ENCODE measurements at places on chromosomes 7 and 10.

DNA sequence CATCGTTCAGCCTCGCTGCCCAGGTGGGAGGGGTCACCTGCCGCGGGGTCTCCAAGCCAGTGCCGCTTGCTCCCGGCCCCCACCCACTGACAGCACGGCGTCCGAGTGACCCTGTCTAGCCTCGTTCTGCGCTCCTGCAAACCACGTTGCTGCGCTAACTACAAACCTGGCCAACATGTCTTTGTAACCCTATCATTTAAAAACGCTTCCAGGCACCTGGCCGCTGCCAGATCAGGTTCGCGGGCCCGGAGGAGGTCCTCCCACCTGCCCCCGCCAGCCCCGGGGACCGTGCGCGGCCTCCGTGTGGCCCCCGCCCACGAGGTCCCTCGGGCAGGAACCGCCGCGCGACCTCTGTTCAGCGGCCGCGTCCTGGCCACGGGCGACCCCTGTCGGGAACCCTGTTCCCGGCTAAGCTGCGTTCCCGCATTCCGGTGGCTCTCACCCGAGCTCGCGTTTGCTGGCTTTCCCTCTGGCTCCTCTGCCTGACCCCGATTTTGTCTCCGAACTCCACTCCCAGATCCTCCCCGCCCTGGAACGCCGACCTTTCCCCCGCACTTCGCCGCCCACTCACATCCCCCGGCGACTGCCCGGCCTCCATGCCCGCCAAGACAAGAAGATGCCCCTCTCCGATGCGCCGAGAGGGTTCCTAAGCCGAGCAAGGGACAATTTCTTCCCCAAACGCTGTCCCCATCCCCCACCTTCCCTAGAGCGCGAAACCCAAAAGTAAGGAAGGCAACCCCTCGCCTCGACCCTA lies 2.4 kb downstream of the SFMBT2 start:
- DNase-seq, result no peak

GRCh38 chr7:45937301-45937700 lies 16.2 kb upstream of the IGFBP3 start:
- DNase-seq, result no peak

DNA sequence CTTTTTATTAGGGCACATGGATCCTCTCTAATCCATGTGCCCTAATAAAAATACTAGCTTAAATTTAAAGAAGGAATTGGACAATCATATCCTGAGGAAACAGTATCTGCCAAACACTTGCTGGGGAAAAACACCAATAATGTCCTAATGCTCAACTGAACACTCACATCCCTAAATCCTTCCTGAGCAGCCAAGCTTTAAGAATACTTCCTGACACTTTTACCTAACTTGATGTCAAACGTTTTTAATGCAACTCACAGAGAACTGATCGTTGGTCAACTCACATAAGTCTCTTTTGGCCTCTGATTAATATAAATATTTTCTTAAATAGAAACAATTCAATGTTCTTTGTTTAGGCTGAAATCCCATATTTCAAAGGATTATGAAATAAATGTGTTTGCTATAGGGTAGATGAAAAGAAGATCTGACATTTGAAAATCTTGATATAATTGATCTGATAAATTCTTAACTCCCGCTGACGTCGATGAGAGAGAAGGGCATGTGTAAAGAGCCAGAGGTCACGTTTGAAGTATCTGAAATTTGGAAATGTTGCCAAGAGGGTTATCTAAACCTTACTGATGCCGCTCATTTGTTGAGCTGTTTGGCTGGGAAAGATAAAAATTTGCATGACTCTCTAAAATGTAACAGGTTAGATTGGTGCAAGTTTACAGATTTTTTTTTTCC lies 122.8 kb upstream of the RHOBTB1 start:
- no peak for DNase-seq

DNA sequence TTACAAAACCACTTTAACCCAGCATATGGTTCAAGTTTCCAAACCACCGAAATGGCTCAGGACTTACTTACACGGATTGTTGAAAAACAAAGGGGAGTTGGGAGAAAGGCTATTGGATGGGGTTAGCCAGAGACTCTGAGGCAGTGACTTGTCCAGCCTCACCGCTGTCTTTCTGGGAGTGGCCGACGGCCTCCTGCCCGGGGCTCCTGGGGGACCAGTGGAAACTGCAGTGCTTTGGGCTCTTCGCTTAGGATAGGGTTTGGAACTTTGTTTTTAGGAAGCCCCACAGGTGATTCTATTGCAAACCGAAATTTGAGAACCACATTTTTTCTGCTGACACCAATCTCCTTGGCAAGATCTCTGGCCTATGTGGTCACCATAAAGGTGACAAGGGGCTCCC lies 38.1 kb upstream of the R3HCC1L start:
- no peak for DNase-seq

DNA sequence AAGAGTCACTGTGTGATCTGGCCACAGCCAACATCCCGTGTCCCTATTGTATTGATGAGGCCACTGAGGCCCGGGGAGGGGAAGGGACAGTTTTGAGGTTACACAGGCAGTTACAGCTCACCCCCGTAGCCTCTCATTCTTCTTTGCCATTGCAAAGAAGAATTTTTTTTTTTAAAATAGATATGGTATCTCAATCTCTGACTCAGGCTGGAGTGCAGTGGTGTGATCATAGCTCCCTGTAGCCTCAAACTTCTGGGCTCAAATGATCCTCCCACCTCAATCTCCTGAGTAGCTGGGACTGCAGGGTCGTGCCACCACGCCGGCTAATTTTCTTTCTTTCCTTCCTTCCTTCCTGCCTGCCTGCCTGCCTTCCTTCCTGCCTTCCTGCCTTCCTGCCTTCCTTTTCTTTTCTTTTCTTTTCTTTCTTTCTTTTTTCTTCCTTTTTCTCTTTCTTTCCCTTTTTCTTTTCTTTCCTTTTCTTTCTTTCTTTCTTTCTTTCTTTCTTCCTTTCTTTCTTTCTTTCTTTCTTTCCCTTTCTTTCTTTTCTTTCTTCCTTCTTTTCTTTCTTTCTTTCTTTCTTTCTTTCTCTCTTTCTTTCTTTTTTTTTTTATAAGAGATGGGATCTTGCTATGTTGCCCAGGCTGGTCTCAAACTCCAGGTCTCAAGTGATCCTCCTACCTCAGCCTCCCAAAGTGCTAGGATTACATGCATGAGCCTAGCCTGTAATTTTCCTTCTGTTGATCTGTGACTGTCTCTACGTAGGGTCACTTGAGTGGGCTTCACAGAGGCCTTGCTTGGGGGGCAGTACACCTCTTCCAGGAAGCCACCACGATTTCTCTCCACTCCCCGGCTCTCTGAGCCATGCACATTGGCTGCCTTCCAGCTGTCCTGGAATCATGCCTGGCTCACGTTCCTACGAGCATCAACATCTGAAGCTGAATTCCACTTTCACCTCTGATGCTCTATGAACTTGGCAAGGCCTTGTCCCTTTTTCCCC lies 31.3 kb downstream of the TMEM270 start:
- DNase-seq, result no peak

GRCh38 chr10:90675621-90676020 lies 182.2 kb downstream of the HTR7 start:
- no peak for DNase-seq

DNA sequence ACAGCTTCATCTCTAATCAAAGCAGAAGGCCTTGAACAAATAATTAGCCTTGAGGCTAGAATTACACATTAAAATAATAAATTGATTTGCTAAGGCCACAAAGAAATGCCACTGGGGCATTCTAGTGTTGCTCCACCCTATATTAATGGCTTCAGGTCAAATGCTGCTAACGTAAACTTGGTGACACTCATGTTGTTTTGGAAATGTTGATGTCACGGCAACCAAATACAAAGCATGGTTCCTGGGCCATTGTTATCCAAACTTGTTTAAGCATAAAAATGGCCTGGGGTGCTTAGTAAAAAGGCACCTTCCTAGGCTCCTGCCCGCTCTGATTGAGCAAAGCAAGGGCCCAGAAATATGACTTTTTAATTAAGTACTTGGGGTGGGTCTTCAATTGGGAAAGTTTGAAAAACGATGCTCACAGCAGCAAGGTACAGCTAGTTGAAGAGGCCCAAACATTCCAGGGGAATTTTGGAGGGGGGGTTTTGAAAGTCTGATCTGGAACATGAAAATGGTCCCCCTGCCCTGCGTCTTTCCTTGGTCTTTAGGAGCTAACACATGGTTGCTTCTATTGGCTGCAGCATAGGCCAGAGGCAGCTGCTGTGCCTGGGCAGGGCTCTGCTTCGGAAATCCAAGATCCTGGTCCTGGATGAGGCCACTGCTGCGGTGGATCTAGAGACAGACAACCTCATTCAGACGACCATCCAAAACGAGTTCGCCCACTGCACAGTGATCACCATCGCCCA lies 67.8 kb downstream of the ABCC2 start:
- no peak for DNase-seq

DNA sequence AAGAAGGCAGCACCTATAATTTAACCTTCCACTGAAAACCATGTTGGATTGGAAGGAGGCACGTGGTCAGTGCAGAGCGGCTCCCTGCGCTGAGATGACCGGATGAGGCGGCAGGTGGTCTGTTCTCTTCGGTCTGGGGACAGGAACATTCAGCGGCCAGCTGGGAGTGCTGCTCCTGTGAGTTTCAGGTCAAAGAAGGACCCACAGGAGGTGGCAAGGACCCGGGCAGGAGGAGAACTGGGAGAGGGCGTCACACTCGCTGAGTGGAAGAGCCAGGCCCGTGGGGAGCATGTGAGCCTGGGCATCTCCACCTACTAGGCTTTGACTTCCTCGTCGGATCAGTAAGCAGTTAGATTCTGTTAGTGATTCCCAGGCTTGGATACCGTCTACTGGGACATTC lies 113.4 kb upstream of the SHH start:
- DNase-seq, result no peak

DNA sequence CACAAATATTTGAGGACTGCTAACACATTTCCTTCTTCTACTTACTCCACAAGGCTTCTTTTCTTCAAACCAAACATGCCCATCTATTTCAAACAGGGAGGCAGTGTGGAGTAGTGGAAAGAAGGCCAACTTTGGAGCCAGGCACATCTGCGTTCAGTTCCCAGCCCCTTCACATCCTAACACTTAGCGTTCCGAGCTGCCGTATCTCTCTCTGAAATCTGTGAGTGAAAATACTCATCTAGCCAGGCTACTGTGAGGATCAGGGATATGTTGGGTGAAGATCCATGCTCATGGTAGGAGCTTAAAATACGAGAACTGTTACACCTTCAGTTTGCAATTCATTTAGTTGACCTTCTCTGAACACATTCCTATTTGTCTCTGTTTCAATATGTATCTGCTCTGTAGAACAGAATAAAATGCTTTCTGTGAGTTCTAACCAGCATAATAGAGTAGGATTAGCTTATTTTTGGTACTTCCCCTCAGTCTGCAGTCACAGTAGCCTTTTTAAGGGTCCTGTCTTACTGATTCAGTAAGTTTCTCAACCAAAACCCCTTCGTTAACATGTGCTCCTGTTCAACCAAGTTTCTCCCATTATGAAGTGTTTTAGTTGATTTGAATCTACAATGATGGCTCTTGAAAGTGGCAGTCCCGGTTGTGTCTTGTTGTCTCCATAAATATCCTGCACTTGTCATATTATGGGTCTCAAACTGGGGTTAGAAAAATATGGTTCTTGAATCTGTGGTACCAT lies 3.3 kb upstream of the MEST start:
- no peak for DNase-seq

- DNase-seq, result no peak
These were observed 430.2 kb upstream of the KCND2 start for GRCh38 chr7:119842786-119843185.

GRCh38 chr10:51462076-51462779 lies 237.2 kb downstream of the CSTF2T start:
- DNase-seq, result no peak

DNA sequence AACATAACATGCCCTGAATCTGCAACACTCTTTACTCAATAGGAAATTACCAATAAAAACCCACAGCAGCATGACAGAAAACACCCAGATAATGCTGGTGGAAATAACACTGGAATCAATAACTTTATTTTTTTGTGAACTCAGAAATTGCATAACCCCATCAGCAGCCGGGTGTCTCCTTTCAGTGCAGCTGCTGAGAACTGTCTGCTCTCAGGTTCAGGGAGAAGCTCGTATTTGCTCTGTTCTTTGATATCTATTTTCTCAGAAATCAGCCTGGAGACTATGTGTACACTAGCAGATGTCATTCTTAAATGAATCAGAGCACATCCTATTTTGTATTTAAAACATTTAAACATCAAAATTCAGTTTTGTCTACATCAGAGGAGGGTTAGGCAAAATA lies 506.0 kb downstream of the POM121L12 start:
- DNase-seq, result no peak

- no peak for DNase-seq
These were observed 36.6 kb upstream of the CALD1 start for GRCh38 chr7:134742688-134743350.

GRCh38 chr7:75642810-75643486 lies 95.8 kb downstream of the HIP1 start:
- DNase-seq, result no peak

All from right renal pelvis (tissue), 4 donors.